Left ventricle myocardium superior (tissue), 1 donor: ENCODE measurements at places on chromosomes 2 and 18.

DNA sequence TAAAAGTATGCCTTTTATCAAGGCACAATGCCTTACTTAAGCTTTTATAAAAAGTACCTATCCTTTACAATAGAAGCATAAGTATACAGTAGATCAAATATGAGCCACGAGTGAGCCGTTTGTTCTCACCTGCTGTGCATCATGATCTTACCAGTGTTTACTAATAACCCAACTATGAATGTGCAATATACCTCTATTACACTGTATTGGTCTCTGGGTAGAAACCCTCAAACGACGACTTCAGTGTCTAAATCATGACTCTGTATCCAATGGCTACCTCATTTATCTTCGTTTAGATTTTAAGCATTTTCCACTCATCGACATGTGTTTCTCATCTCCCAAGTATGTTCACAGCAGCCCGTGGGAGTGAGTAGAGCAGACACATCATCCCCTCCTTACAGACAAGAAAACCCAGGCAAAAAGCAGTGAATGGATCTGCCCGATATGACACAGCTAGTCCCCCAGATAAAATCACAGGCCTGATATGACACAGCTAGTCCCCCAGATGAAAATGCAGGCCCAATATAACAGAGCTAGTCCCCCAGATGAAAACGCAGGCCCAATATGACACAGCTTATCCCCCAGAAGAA, 279.8 kb downstream of the TNS1 start:
- no peak for DNase-seq

DNA sequence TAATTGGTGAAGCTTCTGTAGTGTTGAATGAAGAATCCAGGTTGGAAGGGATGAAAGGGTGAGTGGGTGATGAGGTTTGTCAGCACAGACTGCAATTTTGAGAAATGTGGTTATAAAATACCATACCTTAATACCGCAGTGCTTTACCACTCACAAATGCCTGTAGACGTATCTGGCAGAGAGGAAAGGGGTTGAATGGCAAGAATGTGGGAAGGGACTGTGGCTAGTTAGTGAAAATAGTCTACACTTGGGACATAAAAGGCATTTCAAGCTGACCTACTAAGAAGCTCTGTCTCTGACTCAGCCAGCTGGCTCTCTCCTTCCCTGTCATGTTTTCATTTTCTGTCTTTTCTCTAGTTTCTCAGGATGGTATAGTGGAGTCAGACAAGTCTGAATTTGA, 25.1 kb downstream of the CDK15 start:
- no peak for DNase-seq

DNA sequence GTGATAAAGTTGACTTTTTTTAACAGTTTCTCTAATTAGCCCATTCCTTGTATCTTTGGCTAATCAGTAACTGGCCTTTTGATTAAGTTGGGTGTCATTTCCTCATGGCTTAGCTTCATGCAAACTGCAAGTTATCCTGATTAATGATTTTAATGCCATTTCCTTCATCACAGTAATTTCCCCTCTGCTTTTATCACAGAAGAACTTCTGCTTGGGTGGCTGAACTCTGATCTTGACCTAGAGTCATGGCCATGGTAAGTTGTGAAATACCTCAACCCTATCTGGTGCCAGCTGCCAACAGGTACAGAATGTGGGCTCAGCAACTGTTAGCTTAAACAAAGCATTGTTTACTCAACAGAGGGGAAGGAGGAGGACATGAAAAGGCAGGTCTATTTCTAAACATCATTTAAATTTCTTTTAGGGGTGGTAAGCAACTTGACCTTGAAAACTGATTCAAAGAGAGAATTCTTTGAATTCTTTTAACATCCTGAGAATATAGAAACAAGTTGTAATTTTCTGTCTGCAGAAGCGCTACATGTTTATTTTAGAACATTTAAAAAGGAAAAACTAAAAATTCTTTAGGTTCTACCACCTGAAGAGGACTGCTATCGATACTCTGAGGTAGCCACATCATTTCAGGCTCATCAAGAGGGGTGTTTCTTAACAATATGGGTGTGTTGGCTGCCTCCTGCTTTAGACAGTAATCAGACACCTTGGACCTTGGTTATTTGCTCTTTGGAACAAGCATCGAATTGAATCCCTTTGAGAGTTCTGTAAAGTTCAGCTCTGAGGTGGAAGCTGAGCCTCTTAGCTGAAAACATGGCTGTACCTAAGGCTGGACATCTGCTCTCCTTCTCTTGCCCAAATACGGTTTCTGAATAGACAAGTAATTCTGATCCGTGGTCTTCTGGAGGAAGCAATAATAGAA, 39.7 kb downstream of the ANXA4 start:
- DNase-seq = no peak

- no peak for DNase-seq
These were observed 14.1 kb downstream of the PTRHD1 start for GRCh38 chr2:24779116-24779515.

- DNase-seq = no peak
These were observed 28.2 kb upstream of the GBX2 start for GRCh38 chr2:236196366-236196765.

DNA sequence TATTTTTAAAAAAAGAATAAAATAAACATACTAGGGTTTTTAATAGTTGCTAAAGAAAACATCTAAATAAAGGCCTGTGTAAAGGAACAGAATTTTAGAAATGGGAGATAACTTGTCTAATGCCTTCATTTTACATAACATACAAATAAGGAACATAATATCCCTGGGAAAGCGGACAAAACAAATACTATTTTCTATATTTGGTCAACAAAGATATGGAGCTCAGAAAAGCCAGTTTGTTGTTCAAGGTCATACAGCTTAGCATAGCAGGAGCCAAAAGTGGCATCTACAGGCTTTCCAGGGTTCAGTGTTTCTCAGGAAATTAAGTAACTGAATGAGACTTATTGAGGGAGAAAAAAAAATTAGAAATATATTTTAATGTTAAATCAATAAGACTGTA, 73.4 kb upstream of the CD226 start:
- DNase-seq = no peak

GRCh38 chr2:159609811-159610549, 6.4 kb downstream of the BAZ2B start:
- DNase-seq = no peak

GRCh38 chr2:122070241-122070731, 314.8 kb downstream of the TSN start:
- DNase-seq = no peak

- DNase-seq = no peak
These were observed 152.8 kb downstream of the CELF4 start for GRCh38 chr18:37412829-37413228.

GRCh38 chr2:70396612-70397011, 94.7 kb upstream of the FAM136A start:
- no peak for DNase-seq

DNA sequence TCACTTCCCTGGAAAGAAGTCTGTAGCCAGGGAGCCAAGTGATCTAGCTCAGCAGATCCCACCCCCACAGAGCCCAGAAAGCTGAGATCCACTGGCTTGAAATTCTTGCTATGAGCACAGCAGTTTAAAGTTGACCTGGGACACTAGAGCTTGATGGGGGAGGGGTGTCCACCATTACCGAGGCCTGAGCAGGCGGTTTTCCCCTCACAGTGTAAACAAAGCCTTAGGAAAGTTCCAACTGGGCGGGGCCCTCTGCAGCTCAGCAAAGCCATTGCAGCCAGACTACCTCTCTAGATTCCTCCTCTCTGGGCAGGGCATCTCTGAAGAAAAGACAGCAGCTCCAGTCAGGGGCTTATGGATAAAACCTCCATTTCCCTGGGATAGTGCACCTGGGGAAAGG, 887.2 kb upstream of the LRATD1 start:
- DNase-seq = no peak

GRCh38 chr18:22683196-22683676, 249.9 kb upstream of the RBBP8 start:
- peak; percentile 47 for DNase-seq

DNA sequence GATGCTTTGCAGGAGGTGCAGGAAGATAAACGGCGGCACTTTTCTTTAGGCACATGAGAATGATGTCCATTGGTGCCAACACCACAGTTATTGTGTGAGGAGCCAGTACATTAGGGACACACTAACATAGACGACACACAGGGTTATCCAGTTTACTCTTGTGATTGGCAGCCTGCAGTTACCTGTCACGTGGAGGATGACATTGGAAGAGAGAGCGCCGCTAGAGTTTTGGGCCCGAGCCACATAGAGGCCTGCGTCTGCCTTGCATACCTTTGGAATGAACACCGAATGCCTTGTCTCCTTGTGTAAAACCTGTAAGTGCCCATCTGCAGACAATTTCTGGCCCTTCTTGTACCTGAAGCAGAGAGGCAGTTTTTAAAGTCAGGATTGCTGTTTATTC, 26.9 kb upstream of the TTN start:
- DNase-seq = peak; percentile 59

DNA sequence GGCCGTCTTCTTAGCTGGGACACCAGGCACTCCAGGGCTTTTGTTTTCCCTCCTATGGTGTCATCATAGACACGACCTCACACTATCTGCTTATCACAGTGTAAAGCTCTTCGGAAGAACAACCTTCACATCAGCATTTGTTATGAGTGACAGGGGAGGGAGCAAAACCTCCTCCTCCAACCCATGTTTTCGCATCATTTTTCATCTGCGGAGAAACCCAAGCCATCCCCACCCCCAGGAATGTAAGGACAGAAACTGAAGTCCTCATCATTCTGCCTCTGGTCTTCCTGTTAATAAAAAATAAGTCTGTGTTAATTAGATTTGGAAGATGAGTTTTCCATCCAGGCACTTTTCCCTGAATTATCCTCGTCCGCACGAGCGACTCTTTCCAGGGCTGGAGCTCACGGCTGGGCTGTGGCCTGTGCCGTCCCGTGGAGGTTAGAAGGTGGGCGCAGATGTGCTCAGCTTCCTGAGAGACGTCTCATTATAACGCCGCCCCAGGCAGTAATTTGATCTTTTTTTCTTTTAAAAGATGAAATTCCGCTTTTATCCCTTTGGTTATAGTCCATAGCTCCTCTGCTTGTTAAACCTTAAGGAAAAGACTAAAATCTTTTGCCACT, 101.6 kb upstream of the TMEM18 start:
- DNase-seq = no peak

- no peak for DNase-seq
These were observed 29.3 kb downstream of the CYP26B1 start for GRCh38 chr2:72118386-72118785.

- no peak for DNase-seq
These were observed 29.2 kb upstream of the PPP4R1 start for GRCh38 chr18:9643549-9643948.

- DNase-seq = no peak
These were observed 11.9 kb downstream of the MSH2 start for GRCh38 chr2:47414682-47415458.

- DNase-seq = peak; percentile 71
These were observed 37.3 kb upstream of the BMP10 start for GRCh38 chr2:68908392-68908970.

DNA sequence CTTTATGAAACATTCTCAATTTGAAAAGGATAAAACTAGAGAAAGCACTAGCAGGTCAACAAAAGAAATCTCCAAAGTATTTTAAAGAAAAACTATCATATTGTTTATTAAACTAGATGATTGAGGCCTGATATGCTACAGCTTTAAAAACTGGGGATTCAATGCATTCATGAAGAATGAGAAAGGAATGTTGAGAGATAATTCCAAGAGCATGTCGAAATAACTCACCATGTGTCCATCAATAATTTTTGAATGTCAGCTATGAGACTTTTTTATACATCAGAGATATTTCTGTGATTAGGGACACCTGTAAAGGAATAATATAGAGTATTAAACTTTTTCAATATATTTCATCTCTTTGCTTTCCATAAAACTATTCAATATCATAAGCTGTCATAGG, 376.9 kb upstream of the REG3G start:
- no peak for DNase-seq

DNA sequence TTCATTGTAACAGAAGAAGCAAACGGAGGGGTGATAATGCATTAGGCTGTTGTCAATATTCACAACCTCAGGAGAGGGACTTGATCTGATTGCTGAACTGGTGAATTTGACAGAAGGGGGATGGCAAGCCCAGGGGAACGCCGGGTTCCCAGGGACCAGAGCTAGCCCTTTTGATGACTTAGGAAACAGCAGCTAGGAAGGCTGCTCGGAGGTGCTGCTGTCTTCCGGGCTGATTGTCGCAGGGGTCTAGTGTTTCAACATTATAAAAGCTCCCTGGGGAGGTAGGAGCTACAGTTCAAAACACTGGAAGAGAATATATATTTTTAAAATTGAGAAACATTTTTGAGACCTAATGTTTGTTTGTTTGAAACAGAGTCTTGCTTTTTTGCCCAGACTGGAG, 47.3 kb downstream of the CD8B2 start:
- DNase-seq = no peak

- no peak for DNase-seq
These were observed 740.3 kb upstream of the RAB6C start for GRCh38 chr2:129239141-129239540.

- no peak for DNase-seq
These were observed 1.8 kb downstream of the LANCL1 start for GRCh38 chr2:210474776-210475175.
